ENCODE measurements at places on chromosomes 5 and 9. TPM values are rescaled to one million over a fixed set of nuclear protein-coding genes. Genes with fewer than 3 reads are reported as not detected.

DNA sequence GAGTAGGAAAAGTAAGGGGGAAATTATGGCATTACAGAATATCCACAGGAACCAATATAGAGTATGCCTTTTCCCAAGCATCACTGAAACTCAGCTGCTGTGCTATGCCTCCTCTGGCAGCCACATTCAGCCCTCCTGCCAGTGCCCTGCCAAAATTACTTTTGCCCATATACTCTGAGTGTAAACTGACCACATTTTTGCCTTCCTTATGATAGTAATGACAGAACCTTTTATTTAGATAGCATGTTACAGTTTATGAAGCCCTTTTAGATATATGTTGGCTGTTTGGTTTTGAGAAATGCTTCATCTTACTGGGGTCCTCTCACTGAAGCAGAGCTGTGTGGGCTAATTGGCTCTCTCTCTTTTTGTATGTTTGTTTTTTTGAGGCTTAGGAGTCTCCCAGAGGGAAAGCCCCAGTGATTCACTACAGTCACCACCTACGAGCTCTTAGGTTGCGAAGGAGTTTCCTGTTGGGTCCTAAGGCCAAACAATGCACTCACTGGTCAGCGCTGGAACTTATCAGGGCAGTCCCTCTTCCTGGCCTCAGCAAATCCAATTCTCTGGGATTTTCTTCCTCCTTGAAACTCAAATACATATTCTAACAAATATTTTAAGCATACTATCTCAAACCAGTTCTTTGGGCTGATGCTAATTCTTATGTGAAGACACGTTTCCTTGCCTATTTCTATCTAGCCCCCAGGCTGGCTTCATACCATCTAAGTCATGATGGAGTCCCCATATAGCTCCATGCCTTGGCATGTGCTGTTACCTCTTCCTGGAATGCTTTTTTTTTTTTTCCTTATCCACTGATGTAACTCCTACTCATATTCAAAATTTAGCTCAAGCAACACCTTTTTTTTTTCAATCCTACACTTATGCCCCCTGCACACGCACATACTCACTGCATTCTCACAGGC lies 3.7 kb downstream of the PHF24 start:
- peak; percentile 79 for DNase-seq

DNA sequence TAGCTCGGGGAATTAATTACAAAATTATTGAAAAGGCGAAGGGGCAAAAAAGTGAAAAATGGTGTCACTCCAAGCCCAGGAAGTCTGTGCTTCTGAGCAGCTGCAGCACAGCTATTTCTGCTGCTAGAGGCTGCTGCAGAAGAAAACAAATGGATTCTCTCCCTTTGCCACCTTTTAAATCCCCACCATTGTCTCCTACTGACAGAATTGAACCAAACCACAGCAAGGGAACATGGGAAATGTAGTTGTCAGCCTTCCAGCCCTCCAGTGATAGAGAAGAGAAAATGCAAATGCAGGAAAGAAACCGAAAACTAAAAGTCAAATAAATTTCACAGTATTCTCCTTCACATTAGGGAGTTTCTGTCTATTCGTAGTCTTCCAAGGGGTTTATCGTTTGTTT lies 33.4 kb upstream of the CDC42SE2 start:
- no peak for DNase-seq

- DNase-seq, result no peak
Measured at GRCh38 chr9:107240260-107240659, 42.8 kb upstream of the RAD23B start.

- DNase-seq, result no peak
Measured at GRCh38 chr5:137778772-137779564, 24.8 kb upstream of the HNRNPA0 start.

GRCh38 chr5:154092356-154093141 lies 53.8 kb downstream of the MFAP3 start:
- no peak for DNase-seq

Gene ZNF608
- total RNA-seq, result 2.3 TPM

Gene SUB1
- total RNA-seq, result 352 TPM

- DNase-seq, result no peak
Measured at GRCh38 chr9:77475641-77476473, 172.3 kb downstream of the GNA14 start.

Gene KIF20A
- total RNA-seq, result 60.7 TPM

Gene IFNK
- 72.0 TPM for total RNA-seq

Gene NTNG2
- total RNA-seq, result 0.03 TPM

Gene PCDHB5
- 0.10 TPM for total RNA-seq

DNA sequence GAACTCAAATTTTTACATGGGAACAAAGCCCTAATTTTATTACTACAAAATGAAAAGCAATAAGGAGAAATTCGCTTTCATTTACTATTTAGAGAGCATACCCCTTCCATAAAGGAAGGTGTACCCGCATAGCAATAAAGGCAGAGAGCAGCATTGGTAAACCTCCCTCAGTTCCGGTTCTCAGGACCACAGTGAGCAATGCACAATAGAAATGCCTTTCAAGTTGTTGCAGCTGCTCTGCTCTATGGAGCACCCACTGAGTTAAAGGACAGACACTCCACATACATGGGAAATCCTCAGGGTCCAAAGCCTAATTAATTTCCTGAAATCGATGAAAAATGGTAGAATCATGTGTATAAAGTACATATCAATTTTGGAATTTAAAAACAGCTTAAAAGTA lies 89.9 kb upstream of the MPDZ start:
- no peak for DNase-seq

Gene IGIP
- 1.4 TPM for total RNA-seq

Gene SLC44A1
- total RNA-seq, result 35.8 TPM

All from foreskin keratinocyte (primary cell).